ENCODE measurements at places on chromosomes 2 and 18.

DNA sequence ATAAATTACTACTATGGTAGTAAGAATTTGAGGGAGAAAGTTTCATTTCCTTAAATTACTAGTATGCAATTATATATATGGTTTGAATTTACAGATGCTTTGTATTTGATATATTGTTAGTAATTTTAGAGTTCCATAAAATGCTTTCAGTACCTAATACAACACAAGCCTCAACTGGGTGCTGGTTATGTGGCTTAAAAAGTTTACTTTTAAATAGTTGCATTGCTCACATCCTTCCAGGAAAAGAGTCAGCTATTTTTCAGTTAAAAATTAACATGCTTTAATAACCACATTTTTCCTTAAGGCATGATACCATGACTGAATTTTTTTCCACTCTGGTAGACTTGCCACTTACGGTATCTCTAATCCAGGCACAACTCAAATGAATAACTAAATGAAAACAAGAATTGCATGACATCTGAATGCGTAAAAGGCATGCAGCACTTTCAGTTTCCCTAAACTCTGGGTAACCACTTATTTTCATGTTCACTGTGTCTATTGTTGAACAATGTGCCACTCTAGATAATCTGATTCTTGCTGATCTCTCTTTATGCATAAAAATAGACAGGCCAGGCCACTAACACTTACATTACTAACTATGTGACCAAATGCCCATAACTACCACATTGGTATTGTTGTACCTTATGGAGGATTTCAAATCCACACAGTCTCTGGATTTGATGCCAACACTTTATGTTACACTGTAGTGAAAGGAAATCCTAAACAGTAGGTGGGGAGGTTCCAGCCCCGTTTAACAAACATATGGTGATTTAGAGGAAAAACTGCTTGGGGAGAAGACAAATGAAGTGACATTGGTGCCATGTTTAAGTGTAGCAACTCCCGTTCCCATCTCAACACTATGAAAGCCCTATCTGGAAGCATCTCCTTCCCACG, 35.5 kb upstream of the SLC35F5 start:
- no peak for DNase-seq

DNA sequence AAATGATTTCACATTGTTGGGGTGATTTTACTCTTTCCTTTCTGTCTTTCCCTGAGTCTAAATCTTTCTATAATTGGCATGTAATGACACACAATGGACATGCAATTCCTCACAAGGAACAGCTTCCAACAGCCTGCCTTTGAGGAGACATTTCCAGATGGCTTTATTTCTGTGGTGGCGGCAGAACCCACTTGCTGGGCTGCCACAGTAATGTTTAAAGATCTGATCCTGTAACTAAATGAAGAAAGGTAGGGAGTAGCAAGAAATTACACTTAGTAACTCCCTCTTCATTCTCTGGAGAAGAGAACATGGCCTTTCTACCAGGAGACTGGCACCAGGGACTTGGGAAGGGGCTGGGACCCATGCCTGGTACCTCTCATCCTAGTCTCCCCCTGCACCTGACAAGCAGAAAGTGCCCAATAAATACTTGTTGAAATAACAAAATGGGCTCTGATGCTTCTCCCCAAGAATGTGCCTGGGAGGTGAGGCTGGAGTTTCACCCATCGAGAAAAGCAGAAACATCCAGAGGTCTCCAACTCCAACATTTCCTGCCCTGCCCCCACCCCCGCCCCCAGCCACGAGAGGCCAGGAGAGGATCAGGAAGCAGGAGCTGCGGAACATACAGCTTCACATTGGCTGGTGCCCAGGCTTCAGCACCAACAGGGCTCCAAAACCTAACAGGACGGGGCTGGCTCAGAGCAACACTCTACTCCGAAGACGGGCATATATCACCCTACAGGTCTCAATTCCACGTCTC, 92.1 kb downstream of the PXDN start:
- no peak for DNase-seq

DNA sequence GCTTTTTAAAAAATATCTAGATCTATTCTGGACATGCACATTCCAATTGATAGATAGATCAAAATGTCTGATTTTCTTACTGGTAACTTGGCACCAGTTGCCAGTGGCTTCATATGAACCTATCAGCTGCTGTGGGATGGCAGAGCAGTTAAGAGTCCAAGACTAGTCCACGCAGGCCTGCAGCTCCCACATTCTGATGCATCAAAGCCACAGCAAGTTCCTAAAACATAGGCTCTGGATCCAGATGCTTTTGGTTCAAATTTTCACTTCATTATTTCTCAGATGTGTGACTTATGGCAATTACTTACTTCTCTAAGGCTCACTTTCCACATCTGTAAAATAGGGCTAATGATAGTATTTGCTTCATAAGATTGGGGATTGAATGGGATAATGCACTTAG, 48.0 kb upstream of the CYP1B1 start:
- no peak for DNase-seq

GRCh38 chr18:4524096-4524495, 69.0 kb upstream of the DLGAP1 start:
- no peak for DNase-seq

Measured in NCI-H2081 treated with DMSO at 0.1 percent for 48 hours (cell line).